ENCODE measurements at places on chromosomes 5 and 9. TPM values are rescaled to one million over a fixed set of nuclear protein-coding genes. Genes with fewer than 3 reads are reported as not detected.

CDH6 gene
- total RNA-seq, result 2.7 TPM

CRHBP gene
- total RNA-seq, result not detected

DNA sequence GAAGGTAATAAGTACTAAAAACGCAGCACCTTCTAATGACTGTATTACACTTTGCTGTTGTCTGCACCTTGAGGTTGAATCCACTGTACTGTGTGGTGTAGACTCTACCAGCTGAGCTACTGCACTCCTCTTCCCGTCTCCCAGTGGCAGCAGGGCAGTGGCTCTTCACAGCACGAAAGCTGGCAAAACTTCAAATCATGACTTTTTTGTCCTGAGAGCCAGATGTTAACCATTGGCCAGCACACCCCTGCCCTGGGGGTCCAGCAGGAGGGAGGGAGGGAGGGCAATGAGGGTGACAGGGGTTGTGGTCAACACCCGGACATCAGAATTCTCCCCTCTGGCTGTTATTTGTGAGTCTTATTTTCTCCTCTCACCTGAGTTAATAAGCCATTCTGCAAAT is 11.8 kb downstream of the SHC3 start:
- no peaks in the 10 kb centered on the region for H3K36me3 ChIP-seq
- H3K27me3 ChIP-seq, result no peaks in the 10 kb centered on the region

CD72 gene
- total RNA-seq, result 5.6 TPM

- H3K27me3 ChIP-seq, result no peaks in the 10 kb centered on the region
- no peak overlapping the region for H3K4me3 ChIP-seq
- H3K4me1 ChIP-seq, result no peaks in the 10 kb centered on the region
- DNase-seq, result no peak
- H3K27ac ChIP-seq, result no peak overlapping the region
- no peaks in the 10 kb centered on the region for H3K36me3 ChIP-seq
These were observed 61.7 kb downstream of the GLRA1 start for GRCh38 chr5:151862811-151863472.

Measured in upper lobe of left lung (tissue), 6 donors.